Hematopoietic multipotent progenitor cell treated with erythropoietin and hydrocortisone succinate and interleukin-3 and kit ligand, for 6 days (in vitro differentiated cells): ENCODE measurements at places on chromosomes 1 and 21.

GRCh38 chr1:230747890-230748800, 957 bp downstream of the CAPN9 start:
- no peak for DNase-seq

DNA sequence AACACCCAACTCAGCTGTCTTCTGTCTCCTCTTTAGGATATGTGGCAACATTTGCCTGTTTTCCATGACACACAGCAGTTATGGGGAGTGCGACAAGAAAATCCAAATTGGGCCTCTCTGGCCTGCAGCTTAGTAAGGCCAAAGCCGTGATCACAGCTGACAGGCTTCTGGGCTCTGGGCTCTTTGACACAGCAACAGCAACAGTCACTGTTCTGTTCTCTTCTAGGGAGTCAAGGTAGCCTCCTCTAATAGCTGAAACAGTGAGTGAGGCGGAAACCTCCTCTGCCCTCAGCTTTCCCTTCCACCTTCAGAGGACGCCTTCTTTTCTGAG, 19.0 kb downstream of the CLCA1 start:
- no peak for DNase-seq

- no peak for DNase-seq
Observed at GRCh38 chr21:29788752-29789151, 151.0 kb downstream of the GRIK1 start.

- DNase-seq: no peak
Observed at GRCh38 chr1:100565533-100565932, 27.6 kb downstream of the GPR88 start.

DNA sequence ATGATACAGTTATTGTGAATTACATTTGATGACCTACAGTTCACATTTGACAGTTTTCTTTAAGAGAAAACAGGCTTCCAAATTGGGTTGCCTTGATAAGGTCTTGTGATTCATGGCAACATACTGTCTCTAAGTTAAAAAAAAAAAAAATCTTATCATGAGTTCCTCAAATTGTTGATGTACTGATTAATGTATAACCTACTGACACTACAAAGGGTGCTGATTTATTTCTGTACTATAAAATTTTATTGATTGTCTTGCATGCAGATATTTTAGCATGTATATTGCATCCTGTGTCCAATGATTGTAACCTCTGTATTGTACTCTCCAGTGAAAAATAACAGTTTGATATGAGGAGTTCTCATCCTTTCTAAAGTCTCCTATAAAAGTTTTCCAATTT, 197.3 kb upstream of the IVNS1ABP start:
- DNase-seq: no peak

GRCh38 chr21:36516281-36516680, 36.4 kb upstream of the CLDN14 start:
- no peak for DNase-seq

DNA sequence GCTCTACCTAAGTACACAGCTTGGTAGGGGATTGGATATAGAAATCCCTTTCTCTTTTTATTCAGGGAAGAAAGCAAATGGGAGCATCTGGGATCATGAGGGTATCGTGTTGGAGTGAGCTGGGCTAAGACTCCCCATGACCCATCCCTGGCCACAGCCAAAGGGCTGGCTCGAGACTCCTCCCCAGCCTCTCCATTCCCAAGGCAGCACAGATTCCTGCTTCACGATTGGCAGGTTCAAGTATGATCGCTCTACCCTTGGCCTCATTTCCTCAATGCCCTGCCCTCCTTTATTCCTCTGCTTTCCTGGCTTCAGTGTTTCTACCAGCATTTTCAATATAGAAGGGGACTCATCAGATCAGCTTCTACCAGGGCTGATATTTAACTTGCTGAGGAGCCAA, 89.7 kb downstream of the ATP1A1 start:
- DNase-seq: no peak

DNA sequence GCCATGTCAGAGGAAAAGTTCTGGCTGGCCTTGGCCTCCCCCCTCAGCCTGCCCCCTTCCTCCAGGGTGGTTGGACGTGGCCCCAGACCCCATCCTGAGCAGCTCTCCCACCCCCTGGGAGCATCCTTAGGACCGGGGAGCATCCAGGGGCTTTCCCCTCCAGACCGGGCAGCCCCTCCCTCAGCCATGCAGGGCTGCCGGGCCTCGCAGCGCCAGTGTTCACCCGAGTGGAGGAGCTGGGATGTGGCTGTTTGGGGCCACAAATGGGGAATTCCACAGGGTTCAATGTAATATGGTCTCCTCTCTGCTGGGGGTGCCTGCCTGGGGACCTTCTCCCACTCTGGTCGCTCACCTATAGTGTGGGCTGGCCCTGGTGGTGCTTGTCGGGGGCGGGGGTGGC, 4.2 kb upstream of the PFKL start:
- no peak for DNase-seq
